ENCODE measurements at places on chromosomes 1 and 21.

- DNase-seq, result no peak
Observed at GRCh38 chr21:25904044-25904695, 169.4 kb downstream of the GABPA start.

DNA sequence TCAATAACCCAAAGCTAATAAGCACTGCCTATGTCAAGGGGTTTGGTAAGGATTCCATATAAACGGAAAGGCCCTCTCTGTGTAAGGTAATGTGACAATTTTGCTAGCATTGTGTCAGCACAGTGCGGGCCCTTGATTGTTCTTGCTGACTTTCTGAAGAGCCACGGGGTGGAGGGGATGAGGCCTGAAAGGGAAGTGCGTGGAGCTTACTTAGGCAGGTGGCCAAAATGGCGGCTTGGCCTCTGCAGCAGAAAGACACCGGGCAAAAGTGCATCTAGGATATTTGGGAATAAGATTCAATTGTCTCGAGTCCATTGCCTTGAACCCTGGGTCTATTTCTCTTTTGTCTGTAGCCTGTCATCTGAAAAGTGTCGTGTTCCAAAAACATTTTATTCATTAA lies 114.3 kb downstream of the TGFB2 start:
- DNase-seq, result no peak

DNA sequence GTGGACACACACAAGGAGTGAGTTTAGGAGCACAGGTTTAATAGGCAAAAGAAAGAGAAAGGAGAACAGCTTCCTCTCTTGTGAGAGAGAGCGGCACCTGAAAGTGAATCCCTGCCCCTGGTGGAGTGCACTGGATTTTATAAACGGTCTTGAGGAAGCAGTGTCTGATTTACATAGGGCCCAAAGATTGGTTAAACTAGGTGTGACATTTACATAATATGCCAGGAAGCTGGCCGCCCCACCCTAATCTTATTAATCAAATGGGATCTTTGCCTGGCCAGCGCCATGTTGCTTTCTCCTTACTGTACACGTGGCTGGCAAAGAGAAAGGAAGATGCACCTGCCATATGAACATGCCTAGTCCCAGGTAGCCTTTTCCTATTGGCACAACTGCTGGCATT lies 38.7 kb downstream of the CFH start:
- no peak for DNase-seq

- no peak for DNase-seq
Observed at GRCh38 chr1:182368358-182368757, 23.2 kb downstream of the GLUL start.

DNA sequence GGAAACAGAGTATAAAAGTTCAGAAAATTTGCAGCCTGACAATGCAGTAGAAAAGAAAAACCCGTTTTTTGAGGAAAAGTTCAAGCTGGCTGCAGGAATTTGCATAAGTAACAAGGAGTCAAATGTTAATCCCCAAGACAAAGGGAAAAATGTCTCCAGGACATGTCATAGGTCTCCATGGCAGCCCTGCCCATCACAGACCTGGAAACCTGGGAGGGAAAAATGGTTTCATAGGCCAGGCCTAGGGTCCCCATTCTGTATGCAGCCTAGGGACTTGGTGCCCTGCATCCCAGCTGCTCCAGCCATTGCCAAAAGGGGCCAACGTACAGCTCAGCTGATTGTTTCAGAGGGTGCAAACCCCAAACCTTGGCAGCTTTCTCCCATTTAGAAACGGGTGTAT lies 3.6 kb upstream of the KCNT2 start:
- DNase-seq, result no peak

DNA sequence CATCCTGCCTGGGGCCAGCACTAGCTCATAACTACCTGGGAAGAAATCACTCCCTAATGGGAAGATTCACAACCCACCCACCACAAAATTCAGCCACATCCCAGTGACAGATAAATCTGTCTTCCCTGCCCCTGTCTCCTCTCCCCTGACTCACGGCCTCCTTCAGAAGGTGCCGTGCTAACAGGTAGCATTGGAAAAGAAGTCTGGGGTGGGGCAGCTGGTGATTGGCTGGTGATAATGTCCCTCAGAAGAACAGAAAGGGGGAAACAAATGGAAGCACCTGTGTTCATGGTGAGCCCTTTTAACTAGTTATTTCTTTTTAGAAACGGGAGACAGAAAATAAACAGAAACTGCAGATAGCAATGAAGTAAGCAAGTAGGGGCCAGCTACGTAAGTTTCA lies 29.1 kb downstream of the ITPKB start:
- DNase-seq, result no peak

DNA sequence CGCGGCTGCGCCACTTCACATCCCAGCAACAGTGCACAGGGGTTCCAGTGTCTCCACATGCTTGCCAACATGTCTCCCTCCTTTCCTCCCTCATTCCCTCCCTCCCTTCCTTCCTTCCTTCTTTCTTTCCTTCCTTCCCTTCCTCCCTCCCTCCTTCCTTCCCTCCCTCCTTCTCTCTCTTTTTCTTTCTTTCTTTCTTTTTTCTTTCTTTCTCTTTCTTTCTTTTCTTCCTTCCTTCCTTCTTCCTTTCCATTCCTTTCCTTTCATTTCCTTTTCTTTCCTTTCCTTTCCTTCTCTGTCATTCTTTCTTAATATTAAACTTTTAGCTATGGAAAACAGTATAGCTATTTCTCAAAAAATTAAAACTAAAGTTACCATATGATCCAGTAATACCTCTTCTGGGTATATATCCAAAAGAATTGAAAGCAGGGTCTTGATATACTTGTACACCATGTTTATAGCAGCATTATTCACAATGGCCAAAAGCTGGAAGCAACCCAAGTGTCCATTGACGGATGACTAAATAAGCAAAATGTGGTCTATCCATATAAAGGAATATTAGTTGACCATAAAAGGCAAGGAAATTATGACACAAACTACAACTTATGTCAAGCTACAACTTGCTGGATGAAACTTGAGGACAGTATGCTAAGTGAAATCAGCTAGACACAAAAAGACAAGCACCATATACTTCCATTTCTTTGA lies 55.0 kb upstream of the TLR5 start:
- no peak for DNase-seq

DNA sequence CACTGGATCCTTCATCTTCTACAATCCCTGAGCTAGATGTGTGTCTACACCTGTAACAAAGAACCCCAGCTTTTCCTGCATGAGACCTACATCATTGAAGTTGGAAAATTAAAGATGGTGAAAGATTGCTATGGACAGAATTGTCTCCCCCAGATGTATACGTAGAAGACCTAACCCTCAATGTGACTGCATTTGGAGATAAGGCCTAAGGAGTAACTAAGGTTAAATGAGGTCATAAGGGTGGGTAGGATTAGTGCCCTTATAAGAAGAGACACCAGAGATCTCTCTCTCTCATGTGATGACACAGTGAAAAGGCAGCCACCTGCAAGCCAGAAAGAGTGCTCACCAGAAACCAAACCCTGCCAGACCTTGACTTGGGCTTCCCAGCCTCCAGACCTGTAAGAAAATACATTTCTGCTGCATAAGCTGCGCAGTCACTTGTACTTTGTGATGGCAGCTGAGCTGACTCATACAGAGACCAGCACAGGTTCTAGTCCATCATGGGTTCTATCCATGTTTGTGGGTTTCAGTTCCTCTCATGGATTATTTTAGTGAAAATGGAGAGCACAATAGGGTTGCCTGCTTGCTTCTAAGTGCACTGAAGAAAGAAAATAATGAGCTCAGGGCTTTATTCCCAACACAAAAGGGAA lies 180.8 kb downstream of the TPR start:
- DNase-seq, result no peak

GRCh38 chr1:203129501-203130231 lies 2.1 kb downstream of the ADORA1 start:
- DNase-seq, result no peak

- DNase-seq, result no peak
Observed at GRCh38 chr1:7269525-7269924, 484.3 kb downstream of the CAMTA1 start.
